ENCODE measurements at places on chromosomes 1 and 21.

DNA sequence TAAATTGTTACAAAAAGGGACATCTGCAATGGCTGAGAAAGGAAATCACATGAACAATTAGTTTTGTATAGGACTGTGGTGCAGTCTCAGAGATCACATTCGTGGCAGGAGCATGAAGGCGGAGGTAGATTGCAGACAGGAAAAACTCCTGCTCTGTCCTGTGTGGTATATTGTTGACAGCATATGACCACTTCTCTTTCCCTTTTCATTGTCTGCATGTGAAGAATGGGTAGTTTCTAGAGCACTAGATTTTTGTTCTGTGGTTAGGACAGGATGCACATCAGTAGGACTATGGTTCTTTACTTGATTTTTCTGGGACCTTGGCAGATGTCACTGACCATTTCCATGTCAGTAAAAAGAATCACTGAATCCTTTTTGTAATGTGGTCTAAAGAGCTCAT lies 625.9 kb upstream of the PKN2 start:
- DNase-seq = no peak

- DNase-seq = no peak
Measured at GRCh38 chr21:41958886-41959563, 5.2 kb upstream of the C2CD2 start.

DNA sequence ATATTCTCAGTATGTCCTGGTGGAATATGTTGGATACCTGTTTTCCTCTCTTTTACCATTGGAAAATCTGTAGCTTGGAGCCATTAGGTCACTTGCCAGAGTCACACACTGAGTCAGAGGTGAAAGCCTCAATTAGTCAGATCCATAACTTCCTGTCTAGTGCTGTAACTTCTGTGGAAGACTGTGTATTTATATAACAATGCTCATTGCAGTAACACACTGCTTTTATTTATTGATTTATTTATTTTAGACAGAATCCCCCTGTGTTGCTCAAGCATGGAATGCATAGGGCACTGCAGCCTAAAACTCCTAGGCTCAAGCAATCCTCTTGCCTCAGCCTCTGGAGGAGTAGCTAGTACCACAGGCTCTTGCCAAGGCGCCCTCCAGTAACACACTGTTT lies 1.3 kb upstream of the DOCK7 start:
- DNase-seq = no peak

DNA sequence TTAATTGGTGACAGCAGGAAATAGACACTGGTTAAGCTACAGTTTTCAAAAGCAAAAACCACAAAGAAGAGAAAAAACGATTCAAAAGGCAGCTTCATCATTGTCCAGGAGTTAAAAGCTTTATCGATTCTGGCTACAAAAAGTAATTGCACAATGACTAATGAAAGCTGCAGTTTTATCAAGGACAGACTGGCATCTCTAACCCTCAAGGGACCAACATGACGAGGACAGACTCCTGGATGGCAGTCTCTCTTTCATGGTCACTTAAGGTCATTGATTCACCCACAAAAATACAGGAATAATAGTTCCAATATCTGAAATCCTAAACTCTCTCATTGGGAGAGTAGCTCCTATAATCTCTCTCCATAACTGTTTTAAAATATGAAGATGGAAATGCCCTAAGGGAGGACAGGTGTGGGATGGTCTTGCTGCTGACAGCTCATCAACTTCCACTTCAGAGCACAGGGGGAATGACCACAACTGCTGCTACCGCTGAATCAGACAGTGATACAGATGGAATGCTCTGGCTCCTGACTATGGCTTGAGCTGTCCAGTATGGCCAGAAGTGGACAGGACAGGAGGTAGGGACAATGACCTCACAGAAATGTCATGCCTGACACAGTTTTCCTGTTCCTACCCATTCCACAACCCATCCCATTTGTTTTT lies 17.4 kb upstream of the CPLANE2 start:
- no peak for DNase-seq

GRCh38 chr1:245690156-245690690 lies 535.4 kb downstream of the KIF26B start:
- no peak for DNase-seq

GRCh38 chr1:211473823-211474222 lies 18.1 kb downstream of the RD3 start:
- DNase-seq = no peak

DNA sequence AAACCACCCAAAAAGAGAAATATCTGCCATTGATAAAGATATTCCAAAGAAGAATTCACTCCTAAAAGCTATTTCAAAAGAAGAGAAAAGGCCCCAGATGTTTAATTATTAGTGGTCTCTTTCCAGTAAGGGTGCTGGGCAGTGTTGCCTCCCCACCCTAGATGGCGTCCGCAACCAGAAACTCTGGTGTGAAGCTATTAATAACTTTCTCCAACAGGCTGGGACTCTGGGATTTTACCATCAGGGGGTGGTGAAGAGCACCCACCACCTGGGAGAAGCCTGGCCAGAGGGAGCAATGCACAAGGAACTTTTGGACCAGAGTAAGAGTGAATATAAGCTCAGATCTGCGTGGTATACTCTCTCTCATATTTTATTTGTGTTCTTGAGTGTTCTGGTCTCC lies 115.4 kb upstream of the TIAM1 start:
- DNase-seq = no peak

- no peak for DNase-seq
Measured at GRCh38 chr21:14308234-14308633, 74.7 kb downstream of the HSPA13 start.

DNA sequence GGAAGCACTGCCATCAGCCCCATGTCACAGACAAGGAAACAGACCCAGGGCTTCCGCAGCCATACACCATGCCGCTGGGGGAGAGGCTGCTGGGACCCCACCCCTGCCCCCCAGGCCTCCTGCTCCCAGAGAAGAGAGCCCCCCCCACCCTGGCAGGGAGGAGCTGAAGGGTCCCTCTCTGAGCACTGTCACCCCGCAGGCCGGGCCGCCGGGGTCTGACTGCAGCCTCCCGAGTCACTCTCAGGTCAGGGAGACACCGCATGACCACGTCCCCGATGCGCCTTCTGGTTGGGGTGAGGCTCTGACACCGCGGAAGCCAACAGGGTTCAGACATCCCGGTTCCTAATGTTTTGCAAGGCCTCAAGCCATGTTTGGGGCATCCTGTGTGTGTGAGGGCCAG lies 102.3 kb downstream of the SIK1 start:
- DNase-seq = no peak
